Activated CD4-positive, alpha-beta T cell treated with anti-CD3 and anti-CD28 coated beads, Interleukin-2, amount 10 ng/mL, durations not matched to agents 24 days and 14 days (primary cell): ENCODE measurements at places on chromosomes 7 and 10. TPM values are rescaled to one million over a fixed set of nuclear protein-coding genes. Genes with fewer than 3 reads are reported as not detected.

Gene TMEM196
- not detected in 2 replicates for total RNA-seq

Gene DOCK1
- total RNA-seq, result 1.2 and 1.5 TPM in 2 replicates

Gene KCNIP2
- 2.3 and 3.5 TPM in 2 replicates for total RNA-seq

Gene MLLT10
- total RNA-seq, result 40.2 and 42.0 TPM in 2 replicates

Gene WNT8B
- 0.16 and 0.43 TPM in 2 replicates for total RNA-seq

DNA sequence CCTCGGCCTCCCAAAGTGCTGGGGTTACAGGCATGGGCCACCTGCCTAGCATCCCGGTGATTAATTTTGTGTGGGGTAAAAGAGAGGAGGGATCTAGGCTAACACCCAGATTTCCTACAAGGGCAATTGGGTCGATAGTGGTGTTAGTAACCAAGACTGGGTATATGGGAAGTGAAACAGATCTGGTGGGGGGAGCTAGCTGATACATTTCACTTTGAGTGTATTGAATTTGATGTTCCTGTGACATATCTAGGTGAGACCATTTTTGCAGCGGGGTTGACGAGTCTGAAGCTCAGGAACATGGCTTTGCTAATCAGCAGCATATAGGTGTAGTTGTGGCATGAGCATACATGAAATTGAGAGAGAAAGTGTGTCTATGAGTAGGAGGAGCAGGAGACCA is 12.0 kb downstream of the CLCN1 start:
- no peak overlapping the region for H3K27ac ChIP-seq
- no peaks in the 10 kb centered on the region for H3K36me3 ChIP-seq
- H3K4me3 ChIP-seq, result no peak overlapping the region
- DNase-seq, result no peak
- peaks cover 10% of the 10 kb centered on the region for H3K27me3 ChIP-seq

DNA sequence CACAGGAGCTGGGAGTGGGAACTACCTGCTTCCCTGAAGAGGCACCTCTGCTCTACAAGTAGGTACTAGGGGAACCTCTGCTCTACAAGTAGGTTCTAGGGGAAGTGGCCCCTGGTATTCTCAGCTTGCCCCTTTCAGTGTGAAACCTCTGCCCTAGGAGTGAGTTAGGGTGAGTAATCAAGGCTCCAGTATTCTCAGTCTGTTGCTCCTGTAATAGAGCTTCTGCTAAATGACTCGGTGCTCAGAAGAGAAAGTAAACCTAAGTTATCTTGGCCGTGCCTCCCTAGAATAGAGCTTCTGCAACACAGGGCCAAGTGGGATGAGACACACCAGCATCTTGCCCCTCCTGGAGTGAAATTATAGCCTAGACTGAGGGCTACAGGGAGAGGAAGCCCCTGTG is 13.4 kb upstream of the RASSF4 start:
- no peaks in the 10 kb centered on the region for H3K36me3 ChIP-seq
- peak overlapping the region; percentile 30 for H3K4me3 ChIP-seq
- H3K27me3 ChIP-seq, result peaks cover 13% of the 10 kb centered on the region
- no peak for DNase-seq
- no peak overlapping the region for H3K27ac ChIP-seq

DNA sequence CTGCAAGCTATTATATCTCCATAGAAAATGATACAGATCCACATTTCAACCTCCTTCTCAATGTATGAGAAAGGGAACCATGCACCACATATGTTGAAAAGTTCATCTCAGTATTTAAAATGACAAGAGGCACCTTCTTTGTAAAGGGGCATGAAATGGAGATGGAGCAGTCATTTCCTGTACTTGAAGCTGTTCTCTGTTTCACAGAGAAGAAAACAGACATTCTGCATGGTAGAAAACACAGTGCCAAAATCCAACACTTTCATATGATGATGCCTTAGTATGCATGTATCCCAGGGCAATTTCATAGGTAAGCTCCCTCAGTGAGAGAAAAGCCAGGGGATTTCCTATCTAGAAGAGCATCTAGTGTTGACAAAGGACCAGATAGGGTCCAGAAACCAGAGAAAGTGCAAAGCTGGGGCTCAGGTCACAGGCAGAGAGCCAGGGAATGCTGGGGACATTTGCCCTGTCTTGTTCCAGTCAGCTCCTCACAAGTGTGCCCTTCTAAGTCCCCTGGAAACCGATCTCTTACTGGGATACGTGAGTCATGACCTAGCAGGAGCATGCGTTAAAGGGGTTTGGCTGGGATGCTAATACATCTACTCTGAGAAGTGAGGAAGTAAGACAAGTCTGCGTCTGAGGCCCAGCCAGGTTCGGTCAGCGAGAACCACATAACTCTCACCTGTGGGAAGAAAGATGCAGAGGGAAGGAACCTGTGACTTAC is 118.7 kb downstream of the ICA1 start:
- H3K4me3 ChIP-seq, result no peak overlapping the region
- H3K36me3 ChIP-seq, result no peaks in the 10 kb centered on the region
- DNase-seq, result no peak

DNA sequence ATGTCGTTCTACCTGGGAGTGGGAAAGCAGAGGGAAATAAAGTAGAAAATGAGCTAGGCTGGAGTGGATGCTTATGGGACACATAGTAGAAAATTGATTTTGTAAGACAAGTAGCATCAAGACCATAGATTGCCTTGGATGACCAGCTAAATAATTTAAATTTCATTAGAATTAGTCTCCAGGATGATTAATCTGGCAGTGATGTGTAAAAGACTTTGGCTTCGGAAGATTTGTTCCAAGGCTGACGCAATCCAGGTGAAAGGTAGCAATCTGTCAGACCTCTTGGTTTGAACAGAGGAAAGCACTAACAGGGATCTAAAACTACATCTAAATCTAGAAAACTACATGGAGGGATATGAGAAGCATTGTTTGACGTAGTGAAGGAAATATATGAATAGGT is 236.5 kb downstream of the ARL4A start:
- H3K4me1 ChIP-seq, result no peaks in the 10 kb centered on the region
- H3K27me3 ChIP-seq, result no peaks in the 10 kb centered on the region
- DNase-seq, result no peak
- no peaks in the 10 kb centered on the region for H3K36me3 ChIP-seq
- H3K4me3 ChIP-seq, result no peak overlapping the region

DNA sequence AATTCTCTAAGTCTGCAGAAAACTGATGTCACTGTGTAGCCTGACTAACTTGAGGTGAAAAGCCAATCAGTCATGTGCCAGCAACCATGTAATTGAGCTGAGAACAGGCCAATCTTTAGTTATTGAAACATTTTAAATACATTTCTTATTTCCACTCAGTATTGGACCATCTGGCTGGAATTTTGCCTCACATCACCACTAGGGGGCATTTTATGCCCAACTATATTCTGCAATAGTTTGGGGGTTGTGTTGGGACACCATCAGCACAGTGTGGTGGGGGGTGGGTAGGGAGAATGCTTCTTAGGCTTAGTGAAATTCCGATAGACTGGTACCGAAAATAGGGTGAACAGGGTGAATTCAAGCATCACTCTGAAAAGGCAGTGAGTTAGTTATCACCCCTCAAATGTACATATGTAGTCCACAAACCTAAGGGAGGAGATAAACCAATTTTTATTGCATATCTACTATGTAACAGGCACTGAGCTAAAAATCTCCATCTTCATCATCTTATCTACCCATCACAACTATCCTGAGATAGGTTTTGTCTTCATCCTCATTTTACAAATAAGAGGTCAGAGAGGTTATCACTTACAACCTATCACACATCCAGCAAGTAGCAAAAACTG is 17.8 kb downstream of the NPSR1 start:
- no peaks in the 10 kb centered on the region for H3K4me1 ChIP-seq
- no peak overlapping the region for H3K27ac ChIP-seq
- peak; percentile 67 for DNase-seq
- no peak overlapping the region for H3K4me3 ChIP-seq
- H3K36me3 ChIP-seq, result no peaks in the 10 kb centered on the region

- H3K27me3 ChIP-seq, result no peaks in the 10 kb centered on the region
- H3K4me1 ChIP-seq, result no peaks in the 10 kb centered on the region
- H3K27ac ChIP-seq, result no peak overlapping the region
- no peaks in the 10 kb centered on the region for H3K36me3 ChIP-seq
- no peak overlapping the region for H3K4me3 ChIP-seq
- no peak for DNase-seq
Observed at GRCh38 chr10:43065234-43065633, 11.6 kb upstream of the RET start.

- H3K4me1 ChIP-seq, result no peaks in the 10 kb centered on the region
- no peaks in the 10 kb centered on the region for H3K36me3 ChIP-seq
- H3K27ac ChIP-seq, result no peak overlapping the region
- DNase-seq, result no peak
- H3K27me3 ChIP-seq, result peaks cover 18% of the 10 kb centered on the region
Observed at GRCh38 chr10:43679509-43679908, 30.8 kb upstream of the ZNF32 start.

GRCh38 chr10:24382596-24382978 is 173.6 kb downstream of the KIAA1217 start:
- H3K27ac ChIP-seq, result peak overlapping the region; percentile 90
- no peaks in the 10 kb centered on the region for H3K27me3 ChIP-seq
- DNase-seq, result peak; percentile 59
- H3K4me3 ChIP-seq, result no peak overlapping the region

DNA sequence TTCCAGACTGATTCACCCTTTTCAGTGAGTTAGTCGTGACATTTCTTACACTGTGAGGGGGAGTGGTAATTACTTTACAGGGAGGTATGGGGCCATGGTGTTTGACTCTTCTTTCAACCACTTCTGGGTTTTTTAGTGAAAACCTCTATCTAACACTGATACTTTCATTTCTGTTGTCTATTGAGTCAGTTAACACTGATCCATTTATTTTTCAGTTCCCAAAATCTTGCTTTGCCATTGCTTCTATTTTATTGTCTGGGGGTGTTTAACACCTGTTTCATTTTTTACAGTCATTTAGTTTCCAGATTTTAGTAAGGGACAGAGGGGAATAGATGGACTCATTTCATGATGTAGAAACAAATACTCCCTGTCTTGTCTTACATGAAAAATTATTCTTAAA is 61.5 kb downstream of the HELLS start:
- peaks cover 69% of the 10 kb centered on the region for H3K36me3 ChIP-seq
- peaks cover 21% of the 10 kb centered on the region for H3K4me1 ChIP-seq
- no peak overlapping the region for H3K4me3 ChIP-seq
- DNase-seq, result peak; percentile 46

- peaks cover 10% of the 10 kb centered on the region for H3K4me1 ChIP-seq
- H3K4me3 ChIP-seq, result no peak overlapping the region
- H3K27ac ChIP-seq, result no peak overlapping the region
- no peaks in the 10 kb centered on the region for H3K27me3 ChIP-seq
- H3K36me3 ChIP-seq, result peaks cover 13% of the 10 kb centered on the region
Observed at GRCh38 chr10:72588266-72588665, 37.6 kb downstream of the MICU1 start.

DNA sequence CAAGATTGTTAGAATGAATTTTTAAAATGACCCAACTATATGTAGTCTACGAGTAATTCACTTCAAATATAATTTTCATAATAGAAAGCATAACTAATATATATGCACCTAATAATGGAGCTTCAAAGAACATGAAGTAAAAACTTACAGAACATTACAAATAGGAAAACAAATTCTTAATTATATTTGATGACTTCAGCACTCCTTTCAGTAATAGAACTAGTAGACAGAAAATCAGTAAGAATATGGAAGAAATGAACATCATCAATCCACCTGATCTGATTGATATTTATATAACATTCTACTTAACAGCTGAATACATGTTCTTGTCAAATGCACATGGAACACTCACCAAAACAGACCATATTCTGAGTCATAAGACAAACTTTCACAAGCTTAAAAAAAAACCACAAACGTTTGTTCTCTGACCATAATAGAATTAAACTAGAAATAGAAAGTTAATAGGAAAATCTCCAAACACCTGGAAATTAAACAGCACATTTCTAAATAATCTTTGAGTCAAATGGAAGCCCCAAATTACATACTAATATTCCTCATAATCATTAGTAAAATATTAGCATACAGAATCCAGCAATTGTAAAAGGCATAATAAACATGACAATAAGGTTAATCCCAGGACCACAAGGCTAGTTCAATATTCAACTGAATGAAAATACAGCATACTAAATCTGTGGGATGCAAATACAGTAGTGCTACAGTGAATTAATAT is 48.0 kb downstream of the BRAF start:
- H3K4me3 ChIP-seq, result no peak overlapping the region
- H3K27me3 ChIP-seq, result peaks cover 2% of the 10 kb centered on the region
- H3K4me1 ChIP-seq, result peaks cover 21% of the 10 kb centered on the region
- DNase-seq, result no peak
- no peak overlapping the region for H3K27ac ChIP-seq
